ENCODE measurements at places on chromosomes 13 and 19.

DNA sequence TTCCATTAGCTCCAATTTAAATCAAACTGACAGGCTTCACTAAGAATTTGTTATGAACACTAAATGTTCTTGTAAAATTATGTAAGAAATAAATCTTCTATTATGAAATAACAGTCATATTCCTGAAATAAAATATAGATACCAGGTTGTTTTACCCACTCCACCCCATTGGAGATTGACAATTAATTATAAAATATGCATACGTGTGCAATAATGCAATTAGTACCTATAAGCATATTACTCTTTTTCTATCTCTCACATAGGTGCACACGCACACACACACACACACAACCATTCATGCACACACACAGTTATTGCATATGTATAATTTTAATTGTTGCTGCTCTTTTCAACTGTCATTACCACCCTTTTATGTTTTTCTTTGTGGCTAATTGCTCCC is 395.7 kb downstream of the SLITRK5 start:
- DNase-seq = no peak

DNA sequence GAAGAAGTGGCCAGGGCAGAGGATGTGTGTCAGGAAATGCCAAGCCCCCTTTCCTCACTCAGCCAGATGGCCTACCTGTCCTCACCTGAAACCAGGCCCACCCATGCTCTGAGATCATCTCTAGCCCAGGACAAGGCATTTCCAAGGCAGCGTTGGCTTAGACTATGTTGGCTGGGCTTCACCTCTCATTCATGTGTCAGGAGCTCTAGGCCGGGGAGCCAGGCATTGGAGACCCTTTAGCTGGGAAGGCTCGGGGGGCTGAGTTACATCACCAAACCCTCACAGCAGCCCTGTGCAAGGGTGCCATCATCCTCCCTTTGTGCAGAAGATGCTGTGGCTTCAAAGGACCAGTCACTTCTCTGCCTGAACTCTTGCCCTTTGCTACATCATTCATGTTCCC is 40.0 kb downstream of the COL4A2 start:
- DNase-seq = no peak

- DNase-seq = no peak
These were observed 60.6 kb upstream of the SERP2 start for GRCh38 chr13:44312834-44313551.

GRCh38 chr13:74444161-74444571 is 310.0 kb upstream of the KLF12 start:
- DNase-seq = no peak

DNA sequence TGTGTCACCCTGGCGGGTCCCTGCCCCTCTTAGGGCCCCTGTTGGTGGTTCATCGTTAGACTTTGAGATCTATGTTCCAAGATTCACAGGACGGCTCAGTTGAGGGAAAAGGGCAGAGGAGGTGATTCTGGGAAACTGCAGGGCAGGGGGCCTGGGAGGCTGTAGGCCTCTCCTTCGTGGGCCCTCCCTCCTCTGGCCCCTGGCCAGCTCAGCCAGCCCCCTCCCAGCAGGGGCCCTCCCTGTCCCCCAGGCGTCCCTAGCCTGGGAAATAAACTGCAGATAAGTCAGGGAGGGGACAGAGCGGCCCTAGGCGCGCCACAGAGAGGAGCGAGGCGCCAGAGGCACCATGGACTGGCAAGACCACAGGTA is 6.5 kb downstream of the HIF3A start:
- DNase-seq = no peak

GRCh38 chr13:42959615-42960014 is 32.4 kb downstream of the EPSTI1 start:
- no peak for DNase-seq
